ENCODE measurements at places on chromosomes 1 and 21.

- no peak for DNase-seq
These were observed 50.9 kb downstream of the PCNT start for GRCh38 chr21:46374761-46375389.

DNA sequence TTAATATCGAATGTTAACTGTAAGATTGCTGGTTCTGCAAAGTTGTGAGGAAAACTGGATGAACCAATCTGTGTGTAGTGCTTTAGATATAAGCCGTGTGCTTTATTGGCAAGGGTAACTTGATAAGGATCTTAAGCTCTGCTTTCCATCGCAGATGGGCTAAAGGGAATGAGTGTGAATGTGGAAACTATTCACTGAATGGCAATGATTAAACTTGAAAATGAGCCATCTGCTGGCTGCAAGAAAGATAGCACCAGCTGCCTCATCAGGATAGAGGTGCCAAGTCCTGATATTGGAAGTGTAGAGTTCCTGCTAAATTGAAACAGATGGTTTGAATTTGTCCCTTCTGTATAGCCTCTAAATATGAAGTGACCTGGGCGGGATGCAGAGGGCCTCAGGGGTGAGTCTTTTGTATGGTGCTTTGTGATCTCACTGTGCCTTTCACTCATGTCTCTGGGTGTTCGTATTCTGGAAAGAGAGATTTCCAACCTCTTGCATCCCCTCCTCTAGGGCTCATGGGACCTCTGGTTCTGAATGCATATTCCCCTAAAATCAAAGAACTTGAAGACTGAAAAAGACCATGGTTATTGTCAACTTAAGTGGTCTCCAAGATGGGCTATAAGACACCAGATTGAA lies 9.2 kb downstream of the FCRL3 start:
- peak; percentile 33 for DNase-seq

DNA sequence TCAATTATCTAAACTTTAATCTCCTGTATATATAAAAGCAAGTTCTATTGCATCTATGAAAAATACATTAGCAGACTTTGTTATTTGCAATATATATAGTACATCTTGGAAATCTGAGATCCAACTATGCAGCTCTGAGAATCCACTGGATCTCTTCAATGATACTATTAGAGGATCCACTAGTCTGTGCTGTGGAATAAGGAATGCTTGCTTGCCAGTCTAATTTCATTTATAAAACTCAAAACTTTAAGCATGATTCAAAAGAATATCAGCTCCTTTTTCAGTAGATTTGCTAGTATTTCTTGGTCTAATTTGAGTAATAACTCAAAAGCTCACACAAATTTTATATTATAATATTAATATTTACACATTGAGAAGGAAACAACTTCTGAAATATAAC lies 115.1 kb downstream of the SPATA6 start:
- DNase-seq, result no peak

GRCh38 chr1:110144366-110144765 lies 5.9 kb upstream of the SLC6A17 start:
- DNase-seq, result no peak
